Stimulated activated CD8-positive, alpha-beta memory T cell treated with anti-CD3 and anti-CD28 coated beads, Interleukin-7, amount 100 ng/mL, for 24 hours (primary cell): ENCODE measurements at places on chromosomes 4 and X.

DNA sequence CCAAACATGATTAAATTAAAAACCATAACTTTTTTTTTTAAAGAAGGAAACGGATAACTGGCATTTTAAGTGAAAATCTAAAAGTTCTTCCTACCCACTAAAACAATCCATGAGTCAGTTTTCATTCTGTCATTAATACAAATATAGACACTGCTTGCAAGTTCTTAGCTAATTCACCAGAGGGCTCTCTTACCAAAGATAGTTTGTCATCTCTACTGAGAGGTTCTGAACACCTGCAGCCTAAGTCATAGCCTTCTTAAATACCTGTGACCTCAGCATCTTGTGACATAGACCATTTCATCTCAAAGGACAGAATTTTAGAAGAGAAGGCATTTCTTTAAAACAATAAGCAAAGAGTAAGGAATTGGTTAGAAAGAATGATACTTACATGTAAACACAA lies 65.3 kb upstream of the FAM120C start:
- no peak for DNase-seq

DNA sequence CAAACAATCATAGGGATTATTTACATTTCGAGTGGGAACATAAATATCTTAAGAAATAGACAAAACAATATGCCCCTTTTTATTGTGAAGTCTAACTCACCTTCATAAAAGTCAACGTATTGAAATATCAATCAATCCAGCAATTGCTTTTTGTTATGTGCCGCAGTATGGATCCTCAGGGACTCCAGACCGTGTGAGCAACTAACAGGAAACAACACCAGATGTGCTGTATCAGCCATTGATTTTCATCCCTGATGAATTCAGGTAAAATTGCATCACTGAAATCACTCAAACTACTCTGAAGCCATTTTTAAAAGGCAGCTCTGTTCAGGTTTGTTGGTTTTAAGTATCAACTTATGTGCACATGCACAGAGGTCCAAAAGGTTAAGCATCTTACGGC lies 197.3 kb upstream of the FAT1 start:
- DNase-seq = no peak

- no peak for DNase-seq
Observed at GRCh38 chr4:112633477-112634235, 3.1 kb downstream of the ZGRF1 start.

DNA sequence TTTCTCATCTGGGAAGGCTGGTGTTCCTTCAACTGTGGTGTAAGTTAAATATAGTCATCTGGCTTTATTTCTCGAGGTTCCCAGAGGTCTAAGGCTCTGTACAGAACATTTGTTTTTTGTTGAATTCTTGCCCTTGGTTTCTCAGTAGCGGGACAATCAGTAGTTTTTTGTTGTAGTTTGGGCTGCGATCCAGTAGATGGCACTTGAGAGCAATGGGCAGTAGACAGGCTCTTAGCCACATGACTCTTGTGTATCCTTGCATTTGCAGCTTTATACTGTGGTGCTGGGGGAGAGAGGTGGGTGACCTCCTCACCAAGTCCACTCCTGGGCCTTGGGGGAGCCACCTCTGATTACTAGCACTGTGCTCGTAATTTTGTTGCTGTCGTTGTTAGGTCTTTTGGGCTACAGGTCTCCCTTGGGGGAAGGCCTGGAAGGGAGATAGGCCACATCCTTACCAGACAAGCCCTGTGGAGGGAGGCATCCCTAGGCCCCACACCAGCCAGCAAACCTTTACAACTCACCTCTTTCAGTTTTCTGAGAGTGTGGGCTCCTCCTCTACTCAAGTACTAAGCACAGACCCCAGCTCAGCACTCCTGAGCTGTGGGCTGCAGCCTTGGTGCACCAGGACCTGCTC lies 8.1 kb downstream of the ETDB start:
- no peak for DNase-seq

GRCh38 chr4:30716681-30717207 lies 3.4 kb upstream of the PCDH7 start:
- no peak for DNase-seq

- DNase-seq = no peak
Observed at GRCh38 chr4:21735866-21736265, 212.7 kb downstream of the KCNIP4 start.

DNA sequence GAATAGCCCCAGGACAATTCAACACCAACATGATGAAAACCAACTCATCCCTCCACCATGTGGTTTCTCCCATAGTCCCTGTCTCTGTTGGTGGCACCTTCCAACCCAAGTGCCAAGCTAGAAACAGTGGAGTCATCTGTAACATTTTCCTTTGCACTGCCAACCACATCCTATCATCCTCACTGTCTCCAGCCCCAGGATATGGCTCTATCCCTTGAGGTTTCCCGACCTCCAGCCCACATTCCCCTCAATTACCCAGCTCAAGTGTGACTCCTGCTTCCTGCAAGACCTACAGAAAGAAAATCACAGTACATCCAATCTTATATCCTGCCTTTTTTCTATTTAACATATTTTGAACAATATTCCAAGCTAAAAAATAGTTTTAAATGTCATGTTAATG lies 24.2 kb downstream of the PNMA6F start:
- DNase-seq = no peak

GRCh38 chr4:179941911-179942310 lies 2301.3 kb upstream of the TENM3 start:
- DNase-seq = no peak

GRCh38 chr4:16582526-16582925 lies 315.9 kb downstream of the LDB2 start:
- DNase-seq = no peak

DNA sequence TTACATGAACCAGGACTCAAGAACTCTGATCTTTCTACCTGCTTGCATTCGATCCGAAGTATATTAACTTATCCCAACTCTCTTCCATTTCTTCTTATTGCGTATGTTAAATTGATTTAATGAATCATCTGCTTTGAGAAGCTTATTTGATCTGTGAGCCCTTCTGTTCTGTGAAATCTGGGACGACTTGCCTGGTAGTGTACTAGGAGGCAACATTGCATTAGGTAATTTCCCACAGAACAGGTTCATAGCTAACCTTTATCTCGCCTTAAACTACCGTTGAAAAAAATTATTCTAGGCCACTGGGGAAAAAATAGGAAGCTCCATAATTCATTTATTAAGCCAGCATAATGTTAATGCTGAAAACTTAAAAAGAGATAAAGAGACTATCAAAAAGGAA lies 67.2 kb upstream of the MAB21L2 start:
- no peak for DNase-seq
